ENCODE measurements at places on chromosomes 3 and 15. TPM values are rescaled to one million over a fixed set of nuclear protein-coding genes. Genes with fewer than 3 reads are reported as not detected.

SOX2 gene
- total RNA-seq = not detected

- H3K27me3 ChIP-seq = no peaks in the 10 kb centered on the region
- H3K36me3 ChIP-seq = peaks cover 30% of the 10 kb centered on the region
- H3K4me3 ChIP-seq = no peak overlapping the region
- peaks cover 14% of the 10 kb centered on the region for H3K4me1 ChIP-seq
- H3K27ac ChIP-seq = no peak overlapping the region
These were observed 28.5 kb upstream of the SPTBN5 start for GRCh38 chr15:41922353-41922752.

RFTN1 gene
- 56.4 TPM for total RNA-seq

- no peaks in the 10 kb centered on the region for H3K4me1 ChIP-seq
- no peak overlapping the region for H3K27ac ChIP-seq
- H3K36me3 ChIP-seq = peaks cover 50% of the 10 kb centered on the region
- no peak overlapping the region for H3K4me3 ChIP-seq
These were observed 52.9 kb downstream of the PGBD4 start for GRCh38 chr15:34154725-34155204.

DNA sequence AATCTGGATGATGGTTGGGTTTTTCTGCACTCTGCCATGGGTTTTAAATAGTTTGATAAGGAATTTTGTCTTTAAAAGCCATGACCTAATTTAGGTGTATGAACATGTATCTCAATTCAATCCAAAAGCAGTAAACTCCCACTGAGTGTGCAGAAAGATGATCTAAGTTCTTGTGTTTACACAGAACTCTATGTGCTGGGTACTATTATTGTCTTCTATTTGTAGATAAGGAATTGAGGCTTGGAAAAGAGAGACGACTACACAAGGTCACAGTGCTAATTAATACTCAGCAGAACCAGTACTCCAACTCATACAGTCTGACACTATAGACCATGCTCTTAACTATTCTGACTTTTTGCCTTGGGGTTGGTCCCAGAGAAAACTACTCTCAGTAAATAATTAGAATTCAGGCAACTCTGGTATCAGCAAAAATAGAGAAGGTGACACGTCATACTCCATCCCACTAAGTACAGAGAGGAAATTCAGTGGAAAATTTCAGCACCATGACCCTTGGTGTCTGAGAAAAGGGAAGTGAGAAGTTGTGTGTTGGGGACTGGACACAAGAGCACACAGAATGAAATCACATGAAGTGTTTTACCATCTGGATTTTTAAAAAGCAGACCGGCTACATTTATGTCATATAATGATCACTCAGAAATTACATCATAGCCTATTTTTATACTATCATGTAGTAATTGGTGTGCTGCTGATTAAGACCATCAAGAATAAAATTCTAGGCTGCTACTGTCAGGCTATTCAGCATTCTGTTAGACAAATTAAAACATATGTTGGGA, 18.3 kb upstream of the MYH15 start:
- H3K4me3 ChIP-seq = no peak overlapping the region
- no peaks in the 10 kb centered on the region for H3K36me3 ChIP-seq

DNA sequence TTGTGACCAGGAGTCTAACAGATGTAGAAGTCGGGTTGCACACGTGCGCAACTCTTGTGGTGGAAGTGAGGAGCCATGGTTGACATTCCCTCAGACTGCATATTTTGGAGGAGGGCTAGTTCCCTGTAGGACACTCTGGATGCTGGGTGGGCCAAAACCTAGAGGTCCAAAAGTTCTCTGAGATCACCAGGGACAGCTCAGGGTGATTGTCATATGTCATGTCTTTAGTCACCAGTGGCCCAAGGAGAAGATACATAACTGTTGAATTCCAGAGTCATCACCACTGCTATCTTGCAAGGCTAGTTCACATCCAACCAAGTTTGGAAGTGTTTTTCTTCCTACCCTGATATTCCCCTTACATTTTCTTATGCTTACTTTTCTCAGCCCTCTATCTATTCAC, 95.2 kb upstream of the C3orf80 start:
- no peaks in the 10 kb centered on the region for H3K27me3 ChIP-seq
- H3K4me1 ChIP-seq = no peaks in the 10 kb centered on the region
- H3K36me3 ChIP-seq = no peaks in the 10 kb centered on the region
- no peak overlapping the region for H3K27ac ChIP-seq

Measured in CD4-positive, alpha-beta T cell (primary cell).